SJCRH30 (cell line): ENCODE measurements at places on chromosomes 6 and 20. TPM values are rescaled to one million over a fixed set of nuclear protein-coding genes. Genes with fewer than 3 reads are reported as not detected.

Gene ZSCAN23
- 1.1 and 2.3 TPM in 2 replicates for total RNA-seq

Gene C6orf132
- total RNA-seq: not detected in 2 replicates

Gene MEP1A
- not detected in 2 replicates for total RNA-seq

Gene ENPP5
- not detected in 2 replicates for total RNA-seq

Gene IL20RA
- 0.13 and 0.22 TPM in 2 replicates for total RNA-seq

Gene TMEM244
- total RNA-seq: not detected in 2 replicates

Gene PROKR2
- not detected in 2 replicates for total RNA-seq

Gene TCP11
- total RNA-seq: not detected in 2 replicates

Gene SMIM13
- 13.2 and 16.3 TPM in 2 replicates for total RNA-seq

Gene BTBD3
- 34.5 and 36.2 TPM in 2 replicates for total RNA-seq

Gene TMC2
- 0.15 and 0.24 TPM in 2 replicates for total RNA-seq

Gene RAET1E
- not detected in 2 replicates for total RNA-seq

Gene BPIFB1
- not detected in 2 replicates for total RNA-seq

Gene MMP24
- not detected in 2 replicates for total RNA-seq

Gene CNKSR3
- total RNA-seq: 29.6 and 33.8 TPM in 2 replicates

Gene SLC12A5
- 3.8 and 8.6 TPM in 2 replicates for total RNA-seq

Gene GNRH2
- 0.43 TPM in 1 of 2 replicates, not detected in the other for total RNA-seq

Gene SIRPG
- total RNA-seq: not detected in 2 replicates

Gene CALHM4
- not detected in 2 replicates for total RNA-seq

Gene HRH3
- total RNA-seq: 0.15 TPM in 1 of 2 replicates, not detected in the other

Gene MANEA
- total RNA-seq: 34.9 and 41.7 TPM in 2 replicates

Gene DLL1
- 12.6 and 13.6 TPM in 2 replicates for total RNA-seq
